Lung microvascular endothelial cell (primary cell): ENCODE measurements at places on chromosomes 1 and 21.

- peak; percentile 87 for DNase-seq
These were observed 84.7 kb downstream of the BRINP2 start for GRCh38 chr1:177255411-177255810.

- DNase-seq, result peak; percentile 82
These were observed 10.7 kb downstream of the CLCNKA start for GRCh38 chr1:16032388-16033102.

- no peak for DNase-seq
These were observed 8.7 kb upstream of the PPP1R15B start for GRCh38 chr1:204420039-204421004.

DNA sequence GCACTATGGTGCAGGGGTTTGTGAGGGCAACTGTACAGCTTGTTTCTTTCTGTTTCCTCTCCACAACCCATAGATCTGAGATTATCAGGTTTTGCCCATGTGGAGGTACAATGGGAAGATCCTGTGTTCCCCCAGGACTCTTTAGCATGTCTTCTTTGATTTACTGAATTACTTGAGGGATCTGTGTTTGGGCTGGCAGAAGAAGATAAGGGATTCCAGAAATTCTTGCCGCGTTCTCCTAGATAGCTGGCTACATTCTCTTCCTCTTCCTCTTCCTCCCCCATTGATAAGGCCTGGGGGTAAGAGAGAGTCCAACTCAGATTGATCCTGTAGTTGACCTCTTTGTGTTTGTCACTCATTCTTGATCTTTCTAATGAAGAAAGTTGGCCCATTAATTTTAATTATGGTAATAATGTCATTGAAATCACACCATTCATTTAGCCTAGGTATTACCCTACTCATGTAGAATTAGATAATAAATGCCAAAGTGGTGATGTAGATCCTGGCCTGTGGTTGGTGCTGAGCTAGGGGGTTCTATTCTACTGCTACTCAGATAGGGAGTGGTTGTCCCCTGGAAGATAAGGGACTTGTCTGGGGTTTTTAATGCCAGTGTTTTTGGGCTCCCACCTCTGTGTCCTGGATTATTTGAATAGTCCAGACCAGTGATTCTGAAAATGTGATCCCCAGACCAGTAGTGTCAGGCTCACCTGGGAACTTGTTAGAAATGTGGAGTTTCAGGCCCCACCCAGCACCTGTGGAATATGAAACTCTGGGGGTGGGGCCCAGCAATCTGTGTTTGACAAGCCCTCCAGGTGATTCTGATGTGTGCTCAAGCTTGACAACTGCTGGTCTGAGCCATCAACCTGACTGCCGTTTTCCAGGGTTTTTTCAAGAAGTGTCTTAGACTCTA is 122.2 kb downstream of the NOS1AP start:
- DNase-seq, result no peak

DNA sequence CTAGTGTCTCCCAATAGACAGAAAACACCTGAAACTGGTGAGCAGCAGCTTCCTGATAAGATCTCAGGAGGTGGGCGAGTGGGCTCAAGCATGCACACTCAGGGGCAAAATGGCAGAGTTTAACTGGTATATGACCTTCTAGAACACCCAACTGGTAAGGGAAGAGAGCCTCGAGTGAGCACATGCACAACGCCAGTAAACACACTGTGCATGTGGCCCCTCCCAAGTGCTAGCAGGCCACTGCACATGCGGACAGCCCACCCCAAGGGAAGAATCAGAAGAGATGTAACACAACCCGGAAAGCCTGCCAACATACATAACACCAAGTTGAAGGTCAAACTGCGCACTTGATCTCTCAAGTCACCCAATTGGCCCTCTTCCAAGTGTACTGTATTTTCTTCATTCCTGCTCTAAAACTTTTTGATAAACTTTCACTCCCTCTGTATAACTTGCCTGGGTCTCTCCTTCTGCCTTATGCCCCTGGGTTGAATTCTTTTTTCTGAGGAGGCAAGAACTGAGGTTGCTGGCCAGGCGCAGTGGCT is 138.2 kb downstream of the GLUL start:
- DNase-seq, result no peak

DNA sequence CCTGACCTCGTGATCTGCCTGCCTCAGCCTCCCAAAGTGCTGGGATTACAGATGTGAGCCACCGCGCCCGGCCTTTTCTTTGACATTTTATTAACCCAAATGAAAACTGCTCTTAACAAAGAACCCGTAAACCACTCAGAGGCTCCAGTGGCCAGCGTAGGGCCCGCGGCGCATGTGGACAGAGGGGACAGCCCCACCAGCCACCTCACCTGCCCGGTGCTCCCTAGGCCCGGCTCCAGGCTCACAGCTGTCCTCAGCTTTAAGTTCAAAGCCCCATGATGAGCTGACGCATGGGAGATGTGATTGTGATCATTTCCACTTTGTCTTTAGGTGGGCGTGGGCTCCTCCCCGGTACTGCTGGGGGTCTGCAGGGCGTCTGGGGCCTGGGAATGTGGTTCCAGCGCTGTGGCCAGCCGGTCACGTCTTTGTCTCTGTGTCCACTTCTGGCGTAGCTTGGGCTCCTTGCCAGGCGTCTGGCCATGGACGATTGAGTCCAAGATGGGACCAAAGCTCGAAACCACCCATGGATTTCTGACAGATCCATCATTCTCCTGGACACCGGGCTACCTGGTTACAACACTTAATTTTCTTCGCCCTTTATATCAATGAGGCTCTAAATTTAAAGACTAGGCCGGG is 6.9 kb downstream of the PRKCZ start:
- no peak for DNase-seq

- peak; percentile 63 for DNase-seq
These were observed 14.0 kb downstream of the NES start for GRCh38 chr1:156663178-156663577.

DNA sequence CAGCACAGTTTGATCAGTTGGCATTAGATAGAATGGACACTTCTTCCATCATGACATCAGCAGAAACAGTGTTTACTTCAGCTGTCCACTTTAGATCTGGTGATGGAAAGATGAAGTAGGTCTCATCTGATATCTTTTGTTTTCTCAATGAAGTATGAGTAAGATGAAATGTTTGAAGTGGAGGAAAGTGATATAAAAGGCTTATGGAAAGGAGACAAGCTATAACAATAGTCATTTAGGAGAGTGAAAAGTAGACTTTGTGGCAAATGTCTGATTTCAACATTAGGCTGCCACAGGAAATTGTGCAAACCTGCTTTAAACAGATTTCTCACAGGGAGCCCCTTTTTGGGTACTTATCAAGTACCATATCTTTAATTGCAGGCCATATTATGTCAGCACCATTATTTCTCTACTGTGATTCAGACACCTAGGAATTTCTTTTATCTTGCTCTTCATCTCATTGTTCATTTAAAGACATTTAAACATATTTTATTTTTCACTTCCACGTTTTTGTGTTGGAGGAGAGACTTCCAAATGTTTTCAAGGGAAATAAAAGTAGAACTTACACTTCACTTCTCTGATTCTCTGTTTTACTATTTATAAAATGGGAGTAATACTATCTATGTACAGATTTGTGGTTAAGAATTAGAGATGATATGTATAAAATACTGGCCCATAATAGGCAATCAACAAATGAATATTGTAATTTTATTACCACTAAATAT is 18.1 kb downstream of the PDC start:
- DNase-seq, result peak; percentile 38

DNA sequence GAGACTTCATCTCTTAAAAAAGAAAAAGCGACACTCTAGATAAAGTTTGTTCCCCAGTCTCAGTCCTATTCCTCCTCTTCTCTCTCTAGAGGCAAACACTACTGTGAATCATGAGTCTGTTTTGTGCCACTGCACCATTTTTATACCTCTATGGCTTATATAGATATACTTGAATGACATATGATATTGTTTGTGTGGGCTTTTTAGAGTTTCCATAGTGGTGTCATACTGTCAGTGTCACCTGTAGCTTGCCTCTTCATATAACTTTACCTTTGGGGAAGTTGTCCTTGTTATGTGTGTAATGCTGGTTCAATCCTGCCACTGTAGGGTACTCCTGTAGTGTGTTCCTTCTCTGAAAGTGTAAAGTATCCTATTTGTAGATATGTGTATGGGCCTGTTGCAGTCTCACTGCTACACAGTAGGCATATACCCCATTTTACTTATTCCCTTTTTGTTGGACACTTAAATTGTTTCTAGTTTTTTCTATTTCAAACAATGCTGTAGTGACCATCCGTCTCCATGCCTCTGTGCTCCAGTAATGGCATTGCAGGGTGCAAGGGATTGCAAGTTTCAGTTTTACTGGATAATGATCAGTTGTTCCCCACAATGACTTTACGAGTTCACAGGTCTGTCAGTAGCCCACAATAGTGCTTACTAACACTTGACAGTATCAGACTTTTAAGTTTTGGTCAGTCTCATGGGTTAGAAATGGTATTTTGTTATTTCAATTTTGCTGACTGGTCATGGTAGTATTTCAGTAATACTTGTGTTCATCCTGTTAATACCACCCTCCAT is 2.7 kb downstream of the PRMT2 start:
- peak; percentile 12 for DNase-seq

- DNase-seq, result peak; percentile 40
These were observed 194.8 kb downstream of the EIF4G3 start for GRCh38 chr1:20981915-20982314.

- DNase-seq, result no peak
These were observed 42.9 kb downstream of the KLHL20 start for GRCh38 chr1:173757666-173758065.

DNA sequence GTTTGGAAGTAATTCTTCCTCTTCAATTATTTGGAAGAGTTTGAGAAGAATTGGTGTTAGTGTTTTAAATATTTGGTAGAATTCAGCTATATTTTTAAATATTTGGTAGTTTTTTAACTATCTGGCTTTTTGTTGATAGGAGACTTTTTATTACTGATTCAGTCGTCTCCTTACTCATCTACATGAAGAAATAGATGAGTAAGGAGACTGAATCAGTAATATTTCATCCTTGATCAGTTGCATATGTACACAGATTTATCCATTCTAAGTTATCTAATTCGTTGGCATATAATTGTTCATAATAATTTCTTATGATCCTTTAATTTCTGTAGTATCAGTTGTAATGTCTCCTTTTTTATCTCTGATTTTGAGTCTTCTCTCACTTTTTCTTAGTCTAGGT is 224.1 kb downstream of the GPR52 start:
- no peak for DNase-seq

DNA sequence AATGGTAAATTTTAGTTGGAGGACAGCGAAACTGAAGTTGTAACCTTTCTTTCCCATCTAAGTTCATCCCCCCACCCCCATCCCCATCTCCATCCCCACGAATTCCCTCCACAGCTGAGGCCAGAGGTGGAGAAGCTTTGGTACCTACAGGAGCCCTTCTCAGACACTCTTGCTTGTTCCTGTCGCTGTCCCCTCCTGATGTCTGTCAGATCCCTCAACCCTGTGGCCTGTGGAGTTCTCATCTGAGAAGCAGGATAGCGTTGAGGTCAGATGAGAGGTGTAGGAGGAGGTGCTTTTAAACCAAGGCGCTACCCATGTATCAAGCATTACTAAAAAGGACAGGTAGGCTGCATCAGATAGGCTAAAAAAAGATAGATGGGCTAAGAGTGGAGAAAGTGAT is 769 bp downstream of the NTPCR start:
- peak; percentile 29 for DNase-seq

DNA sequence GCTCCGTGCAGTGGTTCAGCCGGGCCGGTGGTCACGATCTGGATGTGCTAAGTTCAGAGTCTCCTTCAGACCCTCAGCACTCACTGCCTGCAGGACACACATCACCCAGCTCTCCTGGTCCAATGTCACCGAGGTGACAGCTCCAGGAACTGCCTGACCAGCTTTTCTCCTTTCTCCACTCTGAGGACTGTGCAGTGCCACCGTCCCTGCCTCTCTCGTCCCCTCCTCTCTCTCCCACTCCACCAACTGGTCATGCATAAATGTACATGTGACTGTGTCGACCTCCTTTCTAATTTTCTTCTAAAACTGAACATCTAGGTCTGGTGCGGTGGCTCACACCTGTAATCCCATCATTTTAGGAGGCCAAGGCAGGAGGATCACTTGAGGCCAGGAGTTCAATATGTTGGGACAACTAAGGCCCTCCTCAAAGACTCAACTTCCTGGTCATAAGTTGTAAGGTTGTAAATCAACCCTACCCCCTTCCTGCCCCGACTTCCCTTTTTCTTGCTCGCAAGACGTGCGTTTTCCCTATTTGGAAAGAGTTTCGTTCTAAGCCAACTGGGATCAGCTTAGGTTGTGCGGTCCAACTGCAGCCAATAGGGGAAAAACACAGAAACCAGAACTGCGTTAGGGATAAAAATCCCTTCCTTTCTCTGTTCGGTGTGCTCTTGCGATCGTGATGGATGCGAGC is 53.1 kb downstream of the MEGF6 start:
- no peak for DNase-seq

DNA sequence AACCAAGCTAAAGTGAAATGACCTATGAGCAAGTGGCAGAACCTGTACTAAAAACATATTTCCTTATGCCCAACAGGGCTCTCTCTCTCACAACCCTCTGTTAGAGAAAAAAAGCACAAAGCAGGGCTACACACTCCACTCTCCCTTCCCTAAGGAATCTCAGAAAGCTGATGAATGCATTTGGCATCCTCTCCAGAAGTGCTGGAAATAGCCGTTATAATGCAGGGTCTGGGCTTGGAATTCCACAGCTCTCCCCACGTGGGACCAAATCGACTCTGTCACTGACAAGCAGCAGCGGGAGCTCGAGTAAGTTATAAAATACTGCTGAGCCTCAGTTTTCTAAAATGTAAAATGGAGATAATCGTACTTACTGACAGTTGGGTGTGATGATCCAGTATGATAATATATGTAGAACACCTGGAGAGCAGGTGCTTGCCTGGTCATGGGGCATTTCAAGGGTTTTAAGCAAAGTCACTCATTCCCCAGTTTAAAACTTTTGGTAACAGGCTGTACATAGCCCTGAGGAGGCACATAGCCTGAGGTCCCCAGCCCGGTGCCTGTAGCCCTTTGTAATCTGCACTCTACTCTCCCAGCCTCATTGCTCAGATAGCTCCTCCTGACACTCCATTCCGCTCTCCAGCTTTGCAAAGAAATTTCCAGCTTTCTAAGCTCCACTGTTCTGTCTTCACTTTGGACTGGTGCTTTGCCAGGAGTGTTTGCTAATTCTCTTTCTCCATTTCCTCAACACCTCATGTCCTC is 175.6 kb upstream of the DAB1 start:
- DNase-seq, result no peak

GRCh38 chr1:170685166-170685565 is 21.2 kb downstream of the PRRX1 start:
- DNase-seq, result no peak

GRCh38 chr1:9028921-9029705 is 2.9 kb upstream of the SLC2A7 start:
- no peak for DNase-seq

DNA sequence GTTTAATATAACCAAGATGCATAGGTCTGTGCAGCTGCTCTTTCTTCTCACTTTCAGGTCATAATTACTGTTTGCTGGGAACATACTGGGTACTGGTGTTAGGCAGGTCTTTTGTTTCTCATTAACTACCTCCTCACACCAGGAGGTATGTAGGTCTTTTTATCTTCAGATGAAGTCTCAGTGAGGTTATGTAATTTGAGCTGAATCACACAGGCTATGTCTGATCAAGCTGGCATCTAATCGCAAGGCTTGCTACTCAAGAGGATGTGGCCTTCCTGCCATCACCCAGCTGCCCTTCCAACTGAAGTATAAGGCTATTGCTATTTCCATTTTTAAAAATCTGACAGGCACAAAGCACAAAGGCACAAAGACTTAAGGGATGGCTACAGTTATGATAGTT is 96.4 kb downstream of the RUNX1 start:
- no peak for DNase-seq
